Activated CD8-positive, alpha-beta memory T cell treated with anti-CD3 and anti-CD28 coated beads for 48 hours (primary cell): ENCODE measurements at places on chromosomes 3 and 15.

GRCh38 chr15:68333775-68334470 is 56.4 kb downstream of the FEM1B start:
- DNase-seq = no peak

DNA sequence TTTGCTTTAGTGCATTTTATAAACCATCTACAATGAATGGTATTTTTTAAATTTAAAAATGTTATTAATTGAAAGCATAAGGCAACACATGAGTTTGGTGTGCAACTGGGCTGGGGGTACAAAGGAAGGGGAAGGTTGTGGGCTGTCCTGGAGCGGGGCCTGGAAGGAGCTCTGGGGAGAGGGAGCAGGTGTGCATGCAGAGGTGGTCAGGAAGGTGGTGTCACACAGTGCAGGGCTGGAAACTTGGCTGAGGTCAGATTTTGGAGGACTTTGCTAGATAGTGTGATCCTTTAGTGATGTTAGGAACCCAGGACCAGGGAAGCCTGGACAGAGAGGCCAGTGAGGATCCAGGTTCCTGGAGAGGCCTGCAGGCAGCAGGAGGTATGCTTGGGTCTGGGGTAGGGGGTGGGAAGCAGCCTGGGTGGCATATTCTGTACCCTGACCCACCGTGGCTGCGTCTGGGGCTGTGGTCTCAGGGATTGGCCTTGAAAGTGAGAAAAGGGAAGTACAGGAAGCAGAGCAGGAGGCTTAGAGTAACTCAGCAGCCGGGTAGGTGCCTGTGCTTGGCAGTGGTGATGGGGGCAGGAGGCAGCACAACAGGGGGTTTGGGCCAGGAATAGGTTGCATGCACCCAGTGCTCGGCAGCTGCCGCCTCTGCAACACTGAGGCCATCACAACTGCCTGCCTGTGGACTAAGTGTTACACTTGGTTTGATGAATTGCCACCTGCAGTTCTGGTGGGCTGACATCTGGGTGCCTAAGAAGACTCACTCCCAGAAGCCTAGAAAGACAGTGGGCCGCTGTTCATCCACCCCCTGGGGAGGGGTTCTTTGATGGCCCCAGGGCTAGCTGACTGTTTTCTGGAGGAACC is 33.0 kb downstream of the KY start:
- no peak for DNase-seq

DNA sequence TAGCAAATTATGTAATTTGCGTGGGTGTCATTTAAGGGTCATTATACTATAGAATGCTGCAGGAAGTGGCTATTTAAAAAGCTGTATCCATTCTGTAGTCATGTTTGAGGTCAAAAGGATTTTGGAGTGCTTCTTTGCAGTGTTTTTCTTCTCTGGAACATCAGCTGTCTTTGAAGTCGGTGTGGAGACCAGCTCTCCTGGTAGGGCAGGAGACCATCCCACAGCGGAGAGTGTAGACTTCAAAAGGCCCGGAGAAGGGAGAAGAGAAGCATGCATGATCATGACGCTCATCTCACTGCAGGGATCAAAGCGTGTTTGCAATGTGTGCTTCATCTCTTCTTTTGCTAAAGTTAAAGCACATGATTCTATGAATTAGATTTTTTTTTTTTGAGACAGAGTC is 19.9 kb downstream of the PXK start:
- DNase-seq = no peak

GRCh38 chr3:194368918-194369317 is 625 bp downstream of the LRRC15 start:
- no peak for DNase-seq

GRCh38 chr15:79675982-79676381 is 220.8 kb downstream of the MTHFS start:
- no peak for DNase-seq

DNA sequence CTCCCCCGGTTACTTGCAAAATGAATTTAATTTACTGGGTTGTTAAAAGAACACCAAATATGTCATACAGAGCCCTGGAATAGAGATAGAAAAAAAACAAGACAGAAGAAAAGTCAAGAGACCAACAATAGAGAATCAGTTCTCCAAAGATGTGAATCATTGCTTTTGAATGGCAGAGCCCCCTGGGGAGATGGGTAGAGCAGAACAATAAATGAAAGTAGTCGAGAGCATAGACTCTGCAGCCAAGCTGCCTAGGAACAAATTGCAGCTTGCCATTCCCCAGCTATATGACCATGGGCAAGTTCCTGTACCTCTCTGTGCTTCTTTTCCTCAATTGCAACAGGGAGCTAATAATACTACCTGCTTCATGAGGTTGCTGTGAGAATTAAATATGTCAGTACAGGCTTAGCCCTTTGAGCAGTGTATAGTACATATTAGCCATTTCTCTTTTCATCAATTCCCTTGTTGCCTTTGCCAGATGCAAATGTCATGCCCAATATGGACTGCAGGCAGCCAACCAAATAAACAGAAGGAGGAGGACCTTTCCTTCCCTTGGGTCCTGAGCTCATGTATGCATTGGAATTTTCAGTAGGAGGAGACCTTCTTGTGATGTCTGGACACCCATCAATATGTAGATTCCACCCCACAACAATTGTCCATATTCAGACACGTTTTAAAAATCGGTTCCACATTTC is 25.0 kb upstream of the BFSP2 start:
- DNase-seq = no peak

DNA sequence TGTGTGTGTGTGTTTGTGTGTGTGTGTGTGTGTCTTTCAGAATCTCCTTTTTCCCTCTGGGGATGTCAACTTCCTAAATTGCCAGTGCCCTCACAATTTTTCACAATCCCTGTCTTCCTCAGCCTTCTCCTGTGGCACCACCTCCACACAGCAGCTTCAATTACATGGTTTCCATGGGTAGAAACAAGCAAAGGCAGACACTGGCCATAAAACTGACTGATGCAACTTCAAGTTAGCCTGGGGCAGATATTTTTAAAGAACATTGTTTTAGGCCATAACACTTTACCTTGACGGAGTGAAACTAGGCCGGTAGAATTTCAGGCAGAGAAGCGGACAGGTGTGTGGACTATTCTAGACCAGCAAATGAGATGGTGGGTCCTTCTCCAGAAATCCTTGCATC is 405.8 kb upstream of the SUCLG2 start:
- DNase-seq = no peak

DNA sequence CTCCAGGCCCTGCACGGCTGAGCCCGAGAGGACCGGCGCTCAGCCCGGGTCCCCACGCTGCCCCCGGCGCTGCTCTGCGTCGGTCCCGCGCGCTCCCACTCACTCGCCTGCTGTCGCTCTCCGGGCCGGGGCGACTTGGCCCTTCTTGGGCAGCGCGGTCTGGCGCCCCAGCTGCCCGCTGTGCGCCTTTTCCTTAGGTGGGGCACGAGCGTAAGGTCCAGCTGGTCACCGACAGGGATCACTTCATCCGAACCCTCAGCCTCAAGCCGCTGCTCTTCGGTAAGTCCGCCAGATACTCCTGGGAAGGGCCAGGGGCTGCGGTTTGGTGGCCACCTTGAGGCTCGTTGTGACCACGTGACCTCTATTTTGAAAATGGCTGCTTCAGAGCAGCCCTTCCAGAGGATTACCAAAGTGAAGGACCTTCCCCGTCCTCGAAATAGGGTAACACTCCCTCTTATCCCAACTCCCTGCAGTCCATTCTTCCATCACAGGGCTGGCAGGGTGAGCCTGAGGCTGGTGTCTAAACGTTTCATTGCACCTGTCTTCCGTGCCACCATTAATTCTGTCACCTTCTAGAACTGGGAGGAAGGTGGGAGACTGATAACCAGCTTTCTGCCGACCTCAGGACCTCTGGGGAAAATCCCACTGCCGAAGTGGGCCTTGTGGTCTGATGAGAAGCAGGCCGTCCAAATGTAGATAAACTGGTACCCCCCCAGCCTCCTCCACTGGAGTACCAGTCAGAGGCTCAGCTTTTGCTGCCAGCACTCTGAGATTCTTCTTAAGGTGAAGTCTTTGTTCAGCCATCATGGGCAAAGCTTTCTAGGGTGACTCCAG is 812 bp downstream of the P4HTM start:
- DNase-seq = no peak

DNA sequence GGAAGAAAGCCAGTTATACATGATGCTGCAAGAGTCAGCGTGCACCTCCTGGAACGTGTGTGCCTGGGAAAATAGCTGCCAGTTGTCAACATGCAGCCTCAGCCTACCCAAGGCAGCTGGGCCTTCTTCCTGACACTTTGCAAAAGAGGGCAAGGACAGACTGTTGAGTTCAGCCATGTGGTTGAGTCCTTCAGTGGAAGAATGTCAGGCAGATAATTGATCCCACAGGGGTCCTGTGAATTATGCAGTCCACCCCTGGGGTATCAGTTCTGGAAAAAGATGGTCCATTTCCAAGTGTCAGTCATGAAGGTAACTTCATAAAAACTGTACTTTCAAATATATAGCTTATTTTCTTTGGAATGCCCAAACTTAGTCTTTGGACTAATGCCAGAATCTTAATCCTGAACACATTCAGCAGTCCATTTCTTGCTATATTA is 79.6 kb downstream of the ARNT2 start:
- DNase-seq = no peak

DNA sequence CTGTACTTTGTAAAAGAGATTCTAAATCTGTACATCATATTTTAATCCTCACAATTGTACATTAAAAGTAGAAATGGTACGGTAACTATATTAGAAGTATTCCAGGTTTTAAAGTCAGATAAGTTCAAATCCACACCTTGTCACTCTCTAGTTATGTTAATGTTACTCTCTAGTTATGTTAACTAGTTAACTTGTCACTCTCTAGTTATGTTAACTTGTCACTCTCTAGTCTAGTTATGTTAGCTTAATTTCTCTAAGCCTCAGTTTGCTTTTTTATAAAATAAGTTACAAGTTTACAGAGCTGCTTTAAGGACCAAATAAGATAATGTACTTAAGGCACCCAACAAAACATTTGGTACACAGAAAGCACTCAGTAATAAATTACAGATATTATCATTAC is 42.6 kb downstream of the ZNF280D start:
- DNase-seq = no peak

DNA sequence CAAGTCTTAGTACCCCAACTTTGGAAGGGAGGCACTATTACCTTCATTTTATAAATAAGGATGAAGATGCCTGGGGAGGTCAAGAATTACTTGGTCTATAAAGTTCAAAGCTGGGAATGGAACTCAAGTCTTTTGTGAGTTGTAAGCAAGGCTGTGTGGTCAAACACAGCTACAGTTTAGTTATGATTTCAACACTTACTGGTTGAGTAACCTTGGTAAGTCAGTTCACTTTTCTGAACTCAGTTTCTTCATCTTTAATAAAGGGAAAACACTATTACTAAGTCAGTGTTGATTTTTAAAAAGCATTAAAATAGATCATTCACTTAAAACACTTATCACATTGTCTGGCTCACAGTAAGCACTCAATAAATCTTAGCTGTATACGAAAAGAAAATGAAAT is 200.4 kb upstream of the ADAMTS9 start:
- no peak for DNase-seq

- no peak for DNase-seq
These were observed 1.5 kb downstream of the MEGF11 start for GRCh38 chr15:66251790-66252684.

DNA sequence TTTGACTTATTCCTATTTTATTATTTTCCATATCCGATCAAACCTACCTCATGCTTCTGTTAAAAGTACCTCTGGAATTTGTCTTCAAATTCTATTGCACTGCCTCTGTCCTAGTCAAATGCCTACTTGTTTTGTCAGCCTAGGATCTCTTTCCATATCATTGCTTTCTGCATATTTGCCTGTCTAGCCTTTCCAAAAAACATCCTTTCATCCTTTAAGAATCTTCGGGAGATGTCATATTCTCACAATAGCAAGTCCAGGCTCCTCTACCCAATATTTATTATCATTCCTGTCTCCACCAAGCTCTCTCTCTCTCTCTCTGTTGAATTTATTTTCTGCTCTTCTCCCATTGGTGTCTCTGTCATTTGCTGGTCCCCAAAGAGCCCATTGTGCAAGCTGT is 80.1 kb downstream of the LRRC28 start:
- no peak for DNase-seq

DNA sequence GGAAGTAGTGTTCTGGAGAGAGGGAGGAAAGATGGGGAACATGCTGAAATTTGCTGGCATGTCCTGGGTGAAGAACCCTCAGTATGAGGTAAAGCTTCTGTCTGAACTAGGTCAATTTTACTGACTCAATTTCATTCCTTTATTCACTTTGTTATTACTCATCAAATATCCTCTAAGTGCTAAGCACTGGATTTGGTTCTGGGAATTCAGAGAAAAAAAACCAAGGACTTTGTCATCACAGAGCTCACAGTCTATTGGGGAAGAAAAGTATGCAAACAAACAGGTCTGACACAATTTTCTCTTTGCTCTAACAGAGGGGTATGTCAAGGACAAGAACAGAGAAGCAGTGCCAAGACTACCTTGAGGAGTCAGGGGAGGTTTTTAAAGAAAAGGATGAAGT is 68.0 kb downstream of the TFG start:
- no peak for DNase-seq

GRCh38 chr3:134992586-134992985 is 197.5 kb downstream of the EPHB1 start:
- DNase-seq = no peak

- no peak for DNase-seq
These were observed 83.3 kb downstream of the FILIP1L start for GRCh38 chr3:100030914-100031425.

GRCh38 chr3:191300422-191300821 is 28.8 kb upstream of the CCDC50 start:
- DNase-seq = no peak

DNA sequence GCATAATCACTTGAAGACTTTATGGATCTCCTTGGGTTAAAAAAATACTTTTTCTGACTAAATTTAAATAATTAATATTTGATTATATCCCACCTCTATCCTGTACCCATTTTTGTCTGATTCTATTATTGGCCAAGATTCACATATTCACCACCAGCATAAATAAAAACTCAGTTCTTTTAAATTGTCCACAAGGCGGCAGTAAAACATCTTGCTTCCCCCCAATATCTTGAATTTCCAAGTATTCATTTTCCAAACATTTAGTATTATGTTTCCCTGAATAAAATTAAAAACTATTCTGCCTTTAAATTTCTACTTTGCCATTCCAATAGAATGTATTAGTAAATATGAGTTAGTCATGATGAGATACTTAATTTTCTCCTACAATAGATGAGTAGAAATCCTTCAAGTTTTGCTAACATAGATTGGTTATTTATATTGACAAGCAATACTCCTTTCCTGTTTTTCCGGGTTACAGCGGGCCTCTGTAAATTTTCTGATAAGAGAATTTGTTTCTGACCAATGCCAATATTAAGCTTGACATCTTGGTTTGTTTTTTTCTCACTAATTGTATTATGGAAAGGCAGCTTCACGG is 218.7 kb upstream of the MDFIC2 start:
- DNase-seq = no peak

DNA sequence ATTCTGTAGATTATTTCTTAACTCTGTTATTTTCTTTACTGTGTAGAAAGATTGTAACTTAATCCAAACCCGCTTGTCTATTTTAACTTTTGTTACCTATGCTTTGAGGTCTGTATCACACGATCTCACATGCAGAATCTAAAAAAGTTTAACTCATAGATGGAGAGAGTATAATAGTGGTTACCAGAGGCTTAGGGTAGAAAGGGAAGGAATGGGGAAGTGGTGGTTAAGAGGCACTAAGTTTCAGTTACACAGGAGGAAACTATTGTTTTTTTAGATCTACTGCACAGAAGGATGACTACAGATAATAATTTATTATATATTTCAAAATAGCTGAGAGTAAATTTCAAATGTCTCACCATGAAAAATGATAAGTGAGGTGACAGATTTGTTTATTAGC is 515.2 kb downstream of the RSL24D1 start:
- no peak for DNase-seq

- no peak for DNase-seq
These were observed 133.1 kb upstream of the PLXNA1 start for GRCh38 chr3:126849768-126850167.
